ENCODE measurements at places on chromosomes 16 and 17. TPM values are rescaled to one million over a fixed set of nuclear protein-coding genes. Genes with fewer than 3 reads are reported as not detected.
A peak's percentile ranks its signal among the peaks of the same experiment; 100 is the strongest.

CDK5R1 gene
- total RNA-seq = 0.36 TPM

- no peak for DNase-seq
Measured at GRCh38 chr17:35214192-35214591, 20.0 kb upstream of the SLC35G3 start.

DNA sequence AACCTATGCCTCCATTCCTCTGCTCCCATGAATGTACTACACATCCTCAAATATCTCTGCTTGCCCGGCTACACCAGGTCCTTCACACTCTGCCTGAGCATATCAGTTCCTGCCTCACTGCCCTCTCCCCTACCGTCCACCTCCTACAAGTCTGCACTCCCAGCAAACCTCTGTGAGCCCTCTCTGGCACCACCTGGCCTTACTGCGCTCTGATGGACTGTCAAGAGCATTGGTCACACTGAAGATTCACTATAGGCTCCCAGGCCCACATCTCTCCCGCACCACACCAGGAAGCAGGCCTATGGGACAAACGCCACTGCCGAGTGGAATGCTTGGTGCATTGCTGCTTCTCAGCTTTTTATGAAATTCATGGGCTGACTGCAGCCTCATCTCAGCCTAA is 8.9 kb downstream of the GINS2 start:
- no peak for DNase-seq

GRCh38 chr16:67101311-67102082 is 8.2 kb upstream of the PHAF1 start:
- peak; percentile 72 for DNase-seq

DNA sequence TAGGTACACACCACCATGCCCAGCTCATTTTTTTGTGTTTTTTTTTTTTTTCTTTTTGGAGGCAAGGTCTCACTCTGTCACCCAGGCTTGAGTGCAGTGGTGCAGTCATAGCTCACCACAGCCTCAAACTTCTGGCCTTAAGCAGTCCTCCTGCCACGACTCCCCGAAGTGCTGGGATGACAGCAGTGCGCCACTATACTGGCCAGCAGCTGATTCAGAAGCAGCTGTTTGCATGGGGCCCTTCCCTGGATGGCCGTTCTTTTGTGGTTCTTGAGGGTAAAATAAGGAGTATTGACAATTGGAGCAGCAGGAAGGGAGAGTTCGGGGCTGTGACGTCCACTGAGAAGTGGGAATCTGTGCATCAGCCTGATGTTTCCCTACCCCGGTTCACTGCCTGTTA is 41.6 kb downstream of the KIAA0513 start:
- DNase-seq = no peak

DNA sequence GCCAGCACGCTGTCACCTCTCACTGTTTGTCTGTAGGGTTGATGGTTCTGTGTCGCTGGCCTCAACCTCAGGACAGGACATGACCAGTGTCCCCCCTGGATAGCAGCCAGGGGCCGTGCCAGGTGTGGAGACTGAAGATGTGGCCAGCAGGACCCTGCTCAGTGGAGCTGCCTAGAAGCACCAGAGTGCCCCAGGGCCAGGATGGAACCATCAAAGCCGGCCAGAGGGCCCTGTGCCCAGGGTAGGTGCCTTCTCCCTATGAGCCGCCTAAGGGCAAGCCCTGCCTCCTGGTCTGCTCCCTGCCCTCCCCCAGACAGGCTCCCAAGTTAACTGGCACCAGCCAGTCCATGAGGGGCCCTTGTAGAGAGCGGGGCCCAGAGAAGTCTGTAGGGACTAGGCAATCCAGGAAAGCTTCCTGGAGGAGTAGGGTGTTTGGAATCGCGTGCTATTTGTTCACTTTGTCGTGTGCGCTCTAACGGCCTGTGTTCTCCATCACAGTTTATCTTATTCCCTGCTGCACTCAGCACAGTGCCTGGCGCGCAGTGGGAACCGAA is 546 bp upstream of the NDUFB10 start:
- no peak for DNase-seq

TNP2 gene
- not detected for total RNA-seq

DNA sequence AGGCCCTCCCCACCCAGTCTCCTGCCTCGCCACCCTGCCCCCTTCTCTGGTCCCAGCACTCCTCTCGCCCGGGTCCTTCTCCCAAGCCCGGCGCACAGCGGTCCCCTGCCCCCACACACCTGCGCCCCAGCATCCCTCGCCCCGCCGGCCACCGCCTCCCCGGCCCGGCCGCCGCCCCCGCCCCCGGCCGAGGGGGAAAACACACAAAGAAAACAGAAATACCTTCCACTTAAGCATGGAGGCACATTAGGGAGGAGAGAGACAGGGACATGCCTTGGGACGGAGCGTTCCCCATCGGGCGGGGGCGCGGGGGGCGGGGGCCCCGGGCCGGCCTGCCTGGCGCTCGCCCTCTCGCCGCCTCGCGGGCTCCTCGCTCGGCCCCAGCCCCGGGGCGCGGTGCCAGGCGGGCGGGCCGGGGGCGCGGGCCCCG is 326 bp downstream of the SRCIN1 start:
- DNase-seq = no peak

DHX40 gene
- total RNA-seq = 54.2 TPM

DNA sequence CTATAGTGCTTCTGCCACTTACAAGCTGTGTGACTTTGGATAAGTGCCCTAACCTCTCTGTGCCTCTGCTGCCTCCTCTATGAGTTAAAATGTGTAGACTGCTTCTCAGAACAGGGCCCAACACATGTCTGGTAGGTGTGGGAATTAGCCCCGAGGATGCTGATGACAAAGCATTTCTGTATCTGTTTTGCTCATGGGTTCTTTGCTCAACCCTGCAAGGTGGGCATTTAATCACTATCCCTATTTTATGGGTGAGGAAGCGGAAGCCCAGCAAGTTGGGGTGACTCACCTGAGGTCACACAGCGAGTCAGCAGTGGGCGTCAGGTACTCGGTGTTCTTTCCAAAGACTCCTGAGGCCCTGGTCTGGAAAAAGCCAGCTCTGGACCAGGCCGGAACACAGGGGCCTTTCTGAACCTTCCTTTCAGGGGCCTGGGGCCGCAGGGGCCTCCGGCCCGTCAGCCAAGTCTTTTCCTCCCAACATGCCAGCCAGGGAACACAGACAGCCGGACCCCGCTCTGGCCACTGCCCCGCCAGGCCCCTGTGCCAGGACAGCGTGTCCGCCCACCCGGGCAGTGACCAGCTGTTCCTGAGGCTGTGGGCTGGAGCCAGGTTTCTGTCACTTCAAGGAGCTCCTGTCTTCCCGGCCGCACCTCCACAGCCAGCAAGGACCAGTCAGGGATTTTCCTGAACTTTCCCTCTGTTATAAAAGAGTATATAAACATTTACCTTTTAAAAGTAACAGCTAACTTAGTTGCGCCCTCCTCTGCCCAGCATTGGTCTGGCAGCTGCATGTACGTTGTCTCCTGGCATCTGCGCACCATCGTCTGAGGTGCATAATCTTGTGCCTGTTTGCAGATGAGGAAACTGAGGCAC is 62.5 kb downstream of the SREBF1 start:
- DNase-seq = peak; percentile 52

CD300A gene
- not detected for total RNA-seq

GRCh38 chr17:68048996-68049395 is 13.5 kb downstream of the KPNA2 start:
- no peak for DNase-seq
